Fibroblast of skin of scalp (primary cell): ENCODE measurements at places on chromosomes 5 and 9.

DNA sequence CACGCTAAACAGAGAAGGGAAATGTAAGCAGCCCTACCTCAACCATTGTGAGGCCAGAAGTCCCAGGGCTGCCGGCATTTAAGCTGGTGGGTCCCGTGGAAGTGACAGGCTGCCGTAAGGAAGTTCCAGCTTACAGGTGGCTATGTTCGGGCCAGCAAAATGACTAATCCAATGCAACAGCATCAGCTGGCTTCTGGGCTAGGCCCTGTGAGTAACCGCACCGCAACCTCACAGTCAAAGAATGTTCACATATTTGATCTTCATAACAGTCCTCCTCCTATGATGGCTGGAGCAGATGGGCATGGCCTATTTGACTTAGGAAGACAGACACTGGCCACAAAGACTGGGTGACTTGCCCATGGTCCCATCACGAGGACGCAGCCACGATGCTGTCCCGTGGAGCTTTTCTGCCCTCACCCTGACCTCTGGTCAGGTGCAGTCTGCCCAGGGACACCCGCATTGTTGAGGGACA, 88.2 kb downstream of the LIFR start:
- peak; percentile 85 for DNase-seq

GRCh38 chr5:59390989-59391388, 502.5 kb downstream of the PDE4D start:
- DNase-seq, result no peak

GRCh38 chr9:114745108-114745848, 60.6 kb downstream of the TNFSF15 start:
- DNase-seq, result peak; percentile 83

DNA sequence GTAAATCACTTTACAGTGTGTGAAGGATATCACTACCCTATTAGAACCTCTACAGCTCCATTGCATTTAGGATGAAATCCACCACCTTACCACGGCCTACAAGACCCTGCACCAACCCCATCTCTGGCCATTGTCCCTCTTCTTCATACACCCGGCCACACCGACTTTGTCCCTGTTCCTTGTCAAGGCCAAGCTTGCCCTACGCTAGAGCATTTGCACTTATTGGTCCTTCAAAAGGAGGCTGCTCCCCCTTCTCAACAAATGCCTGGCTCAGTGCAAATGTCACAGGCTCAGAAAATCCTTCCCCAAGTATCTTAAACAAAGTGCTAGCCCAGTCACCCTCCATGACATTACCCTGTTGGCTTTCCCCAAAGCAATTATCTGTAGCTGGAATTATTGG, 4.1 kb upstream of the HRH2 start:
- no peak for DNase-seq

DNA sequence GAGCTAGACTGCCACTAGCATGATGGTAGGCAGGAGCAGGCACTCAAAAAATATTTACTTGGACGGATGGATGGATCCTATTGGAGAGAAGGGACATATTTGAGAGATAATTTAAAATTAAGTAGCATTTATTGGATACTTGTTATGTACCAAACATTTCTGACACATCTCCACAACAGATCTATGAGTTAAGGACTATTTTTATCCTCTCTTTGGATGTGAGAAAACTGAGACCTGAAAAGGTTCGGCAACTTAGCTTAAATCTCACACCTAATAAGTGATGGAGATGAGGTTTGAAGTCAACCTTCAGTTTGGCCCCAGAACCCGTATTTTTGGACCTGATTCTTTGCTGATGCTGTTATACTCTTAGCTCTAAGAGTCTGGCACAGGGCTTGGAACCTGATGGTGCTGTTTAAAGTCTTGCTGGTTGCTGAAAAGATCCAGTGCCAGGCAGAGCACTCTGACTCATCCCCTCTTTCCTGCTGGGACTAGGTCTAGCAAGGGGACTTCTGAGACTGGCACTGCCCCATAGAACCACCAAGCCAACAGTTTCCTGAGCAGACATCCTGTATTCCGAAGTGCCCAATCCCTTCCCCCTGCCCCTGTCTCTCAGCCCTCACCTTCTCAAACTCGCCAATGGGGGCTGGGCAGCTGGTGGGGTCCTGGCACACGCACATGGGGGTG, 15.6 kb downstream of the SPARC start:
- no peak for DNase-seq

GRCh38 chr5:54679686-54680085, 162.1 kb downstream of the SNX18 start:
- DNase-seq, result no peak

DNA sequence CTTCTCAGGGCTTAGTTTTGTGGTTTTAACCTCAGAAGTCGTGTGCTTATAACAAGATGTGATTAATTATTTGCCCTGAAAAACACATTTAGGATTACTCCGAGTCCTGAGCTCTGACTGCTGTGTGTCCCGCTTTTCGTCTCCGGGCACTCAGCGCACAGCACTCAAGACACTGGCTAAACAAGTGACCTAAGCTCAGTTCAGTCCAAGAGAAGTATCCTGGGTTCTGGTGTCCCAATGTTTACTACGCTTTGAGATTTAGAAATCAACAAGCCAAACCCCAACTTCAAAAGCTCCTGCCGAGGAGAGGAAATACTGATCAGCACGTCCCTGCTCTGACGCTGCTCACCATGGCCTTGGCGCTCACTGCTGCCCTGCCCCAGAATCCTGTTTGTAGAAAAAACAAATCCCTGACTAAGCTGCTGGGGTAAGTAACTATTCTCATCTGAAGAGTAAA, 53.2 kb downstream of the IPPK start:
- DNase-seq, result no peak

DNA sequence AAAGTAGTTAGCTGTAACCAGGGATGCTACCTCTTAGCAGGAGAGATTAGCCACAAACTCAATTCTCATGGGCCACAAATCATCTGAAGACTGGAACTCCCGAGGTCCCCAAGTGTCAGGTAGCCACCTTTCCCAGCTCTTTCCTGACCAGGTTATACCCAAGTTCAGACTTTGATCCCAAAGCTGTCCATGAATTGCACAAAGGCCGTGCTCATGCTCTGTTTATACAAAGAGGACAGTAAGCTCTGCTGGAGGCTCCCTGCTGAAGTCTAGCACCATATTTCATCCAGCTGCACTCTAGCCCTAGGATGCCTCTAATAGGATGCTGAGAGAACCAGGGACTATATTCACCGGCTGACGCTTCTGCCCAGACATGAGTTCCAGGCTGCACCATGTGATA, 271.0 kb upstream of the ADAMTSL1 start:
- DNase-seq, result no peak

DNA sequence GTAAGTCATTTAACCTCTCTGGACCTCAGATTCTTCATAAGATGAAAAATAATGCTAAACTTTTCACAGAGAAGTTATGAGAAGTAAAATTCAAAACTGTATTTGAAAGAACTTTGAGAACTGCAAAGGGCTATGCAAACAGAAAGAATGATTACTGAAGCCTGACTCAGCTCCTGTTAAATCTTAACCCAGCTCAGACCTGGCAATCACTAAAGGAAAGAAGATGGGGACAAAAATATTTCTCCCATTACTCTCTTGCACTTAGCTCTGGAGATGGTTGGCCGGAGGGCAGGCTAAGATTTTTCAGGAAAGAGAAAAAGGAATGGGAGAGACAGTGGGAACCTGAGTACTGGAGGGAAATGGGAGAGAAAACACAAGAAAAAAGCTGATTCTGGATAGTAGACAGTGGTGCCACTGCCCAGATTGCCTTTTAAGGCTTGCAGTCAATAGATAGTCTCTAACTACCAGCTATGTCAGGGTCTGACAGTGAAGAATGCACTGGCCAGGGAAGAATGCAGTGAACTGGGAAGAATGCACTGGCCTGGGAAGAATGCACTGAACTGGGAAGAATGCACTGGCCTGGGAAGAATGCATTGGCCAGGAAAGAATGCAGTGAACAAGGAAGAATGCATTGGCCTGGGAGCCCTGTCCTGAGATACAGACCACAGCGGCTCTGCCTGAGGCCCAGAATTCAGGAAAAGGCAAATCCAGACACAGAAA, 25.2 kb upstream of the CEMIP2 start:
- DNase-seq, result peak; percentile 91

- DNase-seq, result no peak
Measured at GRCh38 chr5:67341478-67341877, 144.9 kb upstream of the CD180 start.

DNA sequence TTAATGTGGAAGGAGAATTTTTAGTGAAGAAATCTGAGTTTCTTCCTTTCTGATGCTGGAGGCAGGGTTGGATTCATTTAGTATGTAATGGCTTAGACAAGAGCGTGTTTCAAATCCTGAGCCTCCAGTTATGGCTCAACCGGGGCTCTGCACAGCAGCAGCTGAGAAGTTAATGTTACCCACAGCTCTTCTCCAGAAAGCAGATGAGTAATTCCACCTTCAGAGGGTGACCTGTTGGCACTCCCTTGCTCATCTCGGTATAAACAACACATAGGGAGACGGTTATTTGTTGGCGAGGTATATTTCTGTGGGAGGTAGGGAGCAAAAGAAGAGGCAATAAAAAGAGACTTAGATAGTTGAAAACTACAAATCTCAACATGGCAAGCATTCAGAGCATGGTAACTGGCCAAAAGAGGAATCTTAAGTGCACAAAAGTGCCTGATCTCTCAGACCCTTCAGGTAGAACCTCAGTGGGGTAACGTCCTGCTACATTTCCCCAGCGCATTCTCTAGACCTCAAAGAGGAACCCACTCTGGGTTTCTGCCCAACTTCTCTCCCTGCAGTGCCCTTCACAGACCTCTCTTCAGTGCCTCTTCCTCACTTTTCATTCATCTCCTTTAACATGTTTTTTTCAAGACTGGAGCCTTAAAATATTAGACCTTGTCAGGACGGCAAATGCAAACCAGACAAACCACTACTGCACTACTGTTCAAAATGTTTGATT, 417.5 kb upstream of the ADAMTSL1 start:
- no peak for DNase-seq

- no peak for DNase-seq
Measured at GRCh38 chr5:16826379-16827125, 109.5 kb downstream of the MYO10 start.

DNA sequence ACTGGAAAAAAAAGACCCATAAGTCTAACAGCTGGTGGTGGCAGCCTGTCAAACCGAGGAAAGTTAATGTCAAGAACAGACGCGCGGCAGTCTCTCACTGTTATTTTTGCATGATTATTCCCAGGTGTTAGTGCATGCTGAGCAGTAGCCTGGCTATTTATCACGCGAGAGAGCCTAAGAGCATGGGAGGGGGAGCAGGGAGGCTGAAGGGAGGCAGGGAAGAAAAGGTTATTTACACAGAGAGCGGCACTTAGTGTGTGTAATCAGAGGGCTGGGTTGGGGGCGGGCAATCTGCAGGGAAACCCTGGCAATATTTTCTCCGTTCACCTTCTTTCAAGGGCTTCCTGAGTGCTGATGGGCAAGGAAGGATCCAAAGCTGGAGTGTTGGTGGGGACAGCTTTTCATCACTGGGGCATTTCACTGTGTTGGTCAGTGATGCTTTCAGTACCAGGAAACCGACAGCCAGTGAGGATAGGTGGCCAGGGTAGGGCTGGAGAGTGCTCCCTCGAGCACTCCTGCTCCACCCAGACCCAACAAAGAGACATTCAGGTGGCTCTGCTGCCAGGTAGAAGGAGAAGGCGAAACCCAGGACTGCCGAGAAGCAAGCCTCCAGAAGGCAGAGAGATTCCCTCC, 39.6 kb downstream of the ZNF608 start:
- DNase-seq, result peak; percentile 69

GRCh38 chr9:98108531-98109031, 10.4 kb downstream of the TRIM14 start:
- no peak for DNase-seq
